GM23248 (cell line): ENCODE measurements at places on chromosomes 3 and 15. TPM values are rescaled to one million over a fixed set of nuclear protein-coding genes. Genes with fewer than 3 reads are reported as not detected.
A peak's percentile ranks its signal among the peaks of the same experiment; 100 is the strongest.

DNA sequence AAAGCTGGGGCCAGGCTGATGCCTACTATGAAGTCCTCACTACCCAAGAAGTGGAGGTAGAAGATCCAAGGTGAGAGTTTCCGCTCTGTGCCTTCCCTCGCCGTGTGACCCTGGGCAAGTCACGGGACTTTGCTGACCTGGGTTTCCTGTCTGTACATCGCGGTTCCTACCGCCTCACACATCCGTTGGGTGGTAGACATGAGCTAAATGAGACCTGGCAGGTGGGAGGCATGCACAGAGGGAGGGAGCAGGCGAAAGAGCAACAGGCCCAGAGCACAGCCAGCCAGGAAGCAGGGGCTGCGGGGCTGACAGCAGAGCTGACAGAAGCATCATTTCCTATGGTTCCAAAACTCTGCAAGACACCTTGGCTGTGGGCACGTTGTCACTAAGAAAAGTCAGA, 157.3 kb upstream of the BHLHE40 start:
- DNase-seq, result no peak
- no peaks in the 10 kb centered on the region for H3K27me3 ChIP-seq
- peaks cover 26% of the 10 kb centered on the region for H3K4me1 ChIP-seq
- no peaks in the 10 kb centered on the region for H3K36me3 ChIP-seq

GRCh38 chr15:73957785-73958184, 31.5 kb downstream of the LOXL1 start:
- H3K4me1 ChIP-seq, result peaks cover 52% of the 10 kb centered on the region
- DNase-seq, result no peak
- peak overlapping the region; percentile 70; the same call in 1 of the 2 replicates for H3K27ac ChIP-seq
- no peaks in the 10 kb centered on the region for H3K27me3 ChIP-seq

DNA sequence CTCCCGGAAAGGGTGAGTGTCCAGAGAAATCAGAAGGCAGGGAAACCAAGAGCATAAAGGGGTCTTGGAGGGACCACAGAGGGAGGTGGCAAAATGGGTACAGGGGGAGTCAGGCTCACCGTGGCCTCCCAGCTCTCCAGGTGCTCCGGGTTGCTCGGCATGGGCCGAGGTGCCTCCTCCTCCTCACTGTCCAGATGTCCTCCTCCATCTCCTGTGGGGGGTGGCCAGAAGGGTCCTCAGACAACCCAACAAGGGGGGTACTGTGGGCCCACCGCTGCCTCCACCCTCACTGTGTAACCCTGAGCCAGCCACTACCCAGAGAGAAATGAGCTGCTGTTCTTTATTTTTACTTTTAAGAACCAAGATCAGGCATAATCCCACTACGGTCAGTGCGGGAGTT, 30.4 kb upstream of the OR4F6 start:
- H3K27ac ChIP-seq, result no peak overlapping the region
- H3K27me3 ChIP-seq, result no peaks in the 10 kb centered on the region
- DNase-seq, result no peak
- H3K4me1 ChIP-seq, result no peaks in the 10 kb centered on the region
- no peak overlapping the region for H3K4me3 ChIP-seq

DNA sequence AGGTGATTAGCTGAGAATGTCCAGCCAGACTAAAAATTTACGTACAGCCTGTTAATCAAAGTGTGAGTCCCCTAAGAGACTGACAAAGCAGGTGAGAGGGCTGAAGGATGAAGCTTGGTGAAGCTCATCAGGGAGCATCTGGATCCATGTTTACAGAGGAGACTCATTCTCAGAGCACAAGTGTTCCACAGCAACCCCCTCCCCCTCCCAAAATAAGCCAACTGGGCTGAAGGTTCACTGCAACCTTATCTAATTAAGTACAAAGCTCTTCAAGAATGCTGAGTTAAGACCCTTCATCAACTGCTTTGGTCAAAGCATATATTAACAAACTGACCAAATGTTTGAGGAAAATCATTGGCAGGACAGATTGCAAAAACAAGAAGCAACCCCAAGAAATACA, 262.6 kb upstream of the ZNF385D start:
- H3K27ac ChIP-seq, result no peak overlapping the region
- H3K27me3 ChIP-seq, result no peaks in the 10 kb centered on the region
- H3K4me3 ChIP-seq, result no peak overlapping the region
- no peaks in the 10 kb centered on the region for H3K36me3 ChIP-seq
- peaks cover 13% of the 10 kb centered on the region for H3K4me1 ChIP-seq

GRCh38 chr3:64098670-64099069, 75.4 kb upstream of the PSMD6 start:
- no peak overlapping the region for H3K27ac ChIP-seq
- H3K4me3 ChIP-seq, result no peak overlapping the region
- H3K36me3 ChIP-seq, result peaks cover 27% of the 10 kb centered on the region
- peak; percentile 53 for DNase-seq

DNA sequence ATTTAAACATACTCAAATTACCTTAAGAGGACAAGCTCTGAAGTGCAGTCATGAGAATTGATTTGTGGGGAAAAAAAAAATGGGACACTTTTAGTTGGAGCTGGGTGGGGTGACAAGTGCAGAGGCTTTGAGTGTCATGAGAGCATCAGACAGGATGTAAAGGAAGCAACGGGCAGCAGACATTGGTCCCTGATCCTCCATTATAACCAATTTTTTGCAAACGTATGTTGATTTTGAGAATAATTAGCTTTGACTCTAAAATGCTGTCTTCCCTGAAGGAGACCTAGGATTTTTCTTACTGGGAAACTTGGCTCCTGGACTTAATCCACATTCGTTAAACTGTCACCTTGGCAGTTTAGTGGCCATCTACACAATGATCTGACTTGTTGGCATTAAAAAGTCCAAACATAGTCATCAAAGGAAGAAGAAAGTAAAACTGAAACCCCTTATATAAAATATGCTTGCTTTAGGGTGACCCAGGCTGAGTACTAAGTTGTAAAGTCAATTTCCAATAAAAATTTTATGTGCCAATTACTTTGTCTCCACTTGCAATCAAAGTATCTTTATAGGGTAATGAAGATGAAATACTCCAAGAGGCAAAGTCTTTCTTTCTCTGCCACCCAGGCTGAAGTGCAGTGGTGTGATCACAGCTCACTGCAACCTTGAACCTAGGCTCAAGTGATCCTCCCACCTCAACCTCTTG, 45.6 kb downstream of the BCL2L10 start:
- peaks cover 39% of the 10 kb centered on the region for H3K36me3 ChIP-seq
- no peak overlapping the region for H3K4me3 ChIP-seq
- no peaks in the 10 kb centered on the region for H3K27me3 ChIP-seq
- no peaks in the 10 kb centered on the region for H3K4me1 ChIP-seq
- DNase-seq, result no peak

DNA sequence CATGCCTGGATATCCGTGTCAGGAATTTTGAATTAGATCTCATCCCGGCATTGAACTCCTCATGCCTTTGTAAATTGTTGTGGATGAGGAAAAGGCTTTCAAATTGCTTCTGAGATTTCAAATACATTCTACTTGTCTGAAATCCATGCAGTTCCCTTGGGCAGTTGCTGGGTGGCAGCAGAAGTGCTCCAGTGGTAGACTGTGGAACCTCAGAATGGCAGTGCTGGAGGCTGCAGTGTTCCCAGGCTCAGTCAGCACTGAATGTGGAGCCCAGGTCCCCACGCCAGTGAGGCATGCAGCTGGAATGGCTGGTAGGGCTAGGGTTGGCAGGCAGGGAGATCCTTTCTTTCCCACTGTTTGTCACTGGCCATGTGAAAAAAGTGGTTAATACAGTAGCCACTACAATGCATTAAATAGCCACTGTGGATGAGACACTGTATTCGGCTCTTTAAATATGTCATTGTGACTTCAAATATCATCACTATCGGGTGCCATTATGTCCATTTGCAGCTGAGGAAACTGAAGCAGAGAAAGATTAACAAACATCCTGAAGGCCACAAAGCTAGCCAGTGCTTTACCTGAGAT, 98.6 kb downstream of the TPRG1 start:
- peaks cover 33% of the 10 kb centered on the region for H3K4me1 ChIP-seq
- no peaks in the 10 kb centered on the region for H3K36me3 ChIP-seq
- peak overlapping the region; percentile 18 for H3K27ac ChIP-seq

DNA sequence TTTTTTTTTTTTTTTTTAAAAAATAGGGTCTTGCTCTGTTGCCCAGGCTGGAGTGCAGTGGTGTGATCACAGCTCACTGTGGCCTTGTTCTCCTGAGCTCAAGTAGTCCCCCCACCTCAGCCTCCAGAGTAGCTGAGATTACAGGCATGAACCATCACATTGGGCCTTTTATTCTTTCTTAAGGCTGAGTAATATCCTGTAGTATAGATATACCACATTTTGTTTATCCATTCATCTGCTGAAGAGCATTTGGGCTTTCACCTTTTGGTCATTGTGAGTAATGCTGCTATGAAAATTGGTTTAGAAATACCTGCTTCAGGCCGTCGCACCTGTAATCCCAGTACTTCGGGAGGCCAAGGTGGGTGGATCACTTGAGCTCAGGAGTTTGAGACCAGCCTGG, 42.6 kb downstream of the PAQR5 start:
- H3K4me3 ChIP-seq, result no peak overlapping the region
- H3K27me3 ChIP-seq, result no peaks in the 10 kb centered on the region
- H3K36me3 ChIP-seq, result no peaks in the 10 kb centered on the region
- H3K4me1 ChIP-seq, result peaks cover 13% of the 10 kb centered on the region; the same call in 1 of the 2 replicates
- DNase-seq, result no peak

DNA sequence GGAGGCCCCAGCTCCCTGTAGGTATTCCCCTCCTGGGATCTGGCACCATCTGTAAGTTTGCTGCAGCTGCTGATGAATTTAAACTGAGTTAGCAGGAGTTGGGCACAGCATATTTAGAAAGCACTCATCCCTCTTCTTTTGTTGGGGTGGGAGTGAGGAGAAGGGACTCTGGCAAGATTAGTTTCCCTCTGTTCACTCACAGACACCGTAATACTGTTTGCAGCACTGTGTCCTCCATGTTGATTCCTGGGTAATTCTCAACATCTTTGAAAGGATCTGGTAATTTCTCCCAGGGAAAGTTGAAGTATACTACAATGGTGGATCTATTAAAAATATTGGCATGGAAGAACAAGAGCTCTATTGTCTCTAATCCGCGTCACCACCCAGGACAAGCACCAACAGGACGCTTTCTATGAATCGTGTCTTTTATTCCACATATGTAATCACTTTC, 173.3 kb downstream of the RBMS3 start:
- H3K27ac ChIP-seq, result no peak overlapping the region
- no peak overlapping the region for H3K4me3 ChIP-seq
- no peaks in the 10 kb centered on the region for H3K4me1 ChIP-seq
- no peaks in the 10 kb centered on the region for H3K27me3 ChIP-seq
- H3K36me3 ChIP-seq, result no peaks in the 10 kb centered on the region; the same call in 1 of the 2 replicates

DNA sequence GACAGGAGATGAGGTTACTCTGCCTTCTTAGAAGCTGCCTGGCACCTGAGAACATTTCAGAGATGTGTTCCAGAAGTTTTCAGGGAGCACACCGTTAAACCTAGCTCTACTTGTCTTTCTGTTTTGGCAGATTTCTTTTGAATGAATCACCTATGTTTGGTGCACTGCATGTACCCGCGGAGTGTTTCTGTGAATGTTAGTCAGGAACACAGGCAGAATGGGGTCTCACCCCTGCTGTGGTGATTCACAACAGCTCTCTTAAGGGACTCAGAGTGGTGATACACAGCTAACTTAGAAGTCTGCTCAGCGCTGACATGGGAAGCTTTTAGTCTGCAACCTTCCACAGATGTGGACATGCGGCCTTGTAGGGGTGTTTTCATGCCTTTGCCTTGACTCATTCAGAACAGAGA, 24.0 kb downstream of the TSEN2 start:
- H3K4me3 ChIP-seq, result peak overlapping the region; percentile 54
- H3K27me3 ChIP-seq, result no peaks in the 10 kb centered on the region
- 0 out of 2 replicates have a peak, but pooled peaks cover 7% of the 10 kb centered on the region for H3K36me3 ChIP-seq
- peak overlapping the region; percentile 86 for H3K27ac ChIP-seq
- peak; percentile 98 for DNase-seq
- H3K4me1 ChIP-seq, result peaks cover 19% of the 10 kb centered on the region

DNA sequence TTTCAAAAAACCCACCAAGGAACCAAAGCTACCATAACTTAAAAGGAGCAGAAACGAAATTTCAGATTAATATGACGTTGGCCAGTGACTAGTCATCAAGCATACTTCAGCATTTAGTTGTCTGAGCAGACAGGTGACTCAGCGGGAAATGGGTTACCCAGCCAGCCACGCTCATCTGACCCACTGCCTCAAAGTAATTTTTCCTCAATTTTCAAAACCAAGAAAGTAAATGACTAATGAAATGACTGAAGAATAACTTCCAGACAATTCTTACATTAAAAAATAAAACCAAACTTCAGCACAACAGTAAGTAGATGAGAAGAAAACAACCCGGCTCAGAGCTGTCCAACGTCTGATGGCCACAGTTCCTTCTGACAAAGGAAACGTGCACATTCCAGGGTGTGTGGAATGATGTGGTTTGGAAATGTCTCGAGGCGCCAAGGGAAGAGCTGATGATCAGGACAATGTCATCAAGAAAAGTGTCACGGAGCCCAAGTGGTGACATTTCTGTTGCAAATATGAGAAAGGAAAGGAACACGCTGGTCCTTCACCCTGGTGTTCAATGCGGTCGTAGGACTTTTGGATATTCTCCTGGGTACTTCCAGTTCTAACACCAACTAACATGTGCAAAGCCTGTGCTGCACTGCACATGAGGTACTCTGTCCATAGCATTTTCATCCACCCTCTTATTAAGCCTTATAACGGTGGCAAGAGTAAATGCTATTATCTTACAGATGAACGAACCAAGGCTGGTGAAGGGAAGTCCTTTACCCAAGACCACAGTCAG, 79.1 kb downstream of the FOXP1 start:
- no peaks in the 10 kb centered on the region for H3K27me3 ChIP-seq
- H3K27ac ChIP-seq, result peak overlapping the region; percentile 96
- peak; percentile 98 for DNase-seq

GRCh38 chr3:12141350-12141749, 17.4 kb downstream of the TIMP4 start:
- no peak overlapping the region for H3K4me3 ChIP-seq
- peaks cover 12% of the 10 kb centered on the region for H3K4me1 ChIP-seq
- no peak for DNase-seq
- H3K27me3 ChIP-seq, result no peaks in the 10 kb centered on the region

- H3K36me3 ChIP-seq, result no peaks in the 10 kb centered on the region
- no peak for DNase-seq
- H3K27ac ChIP-seq, result no peak overlapping the region
- H3K4me1 ChIP-seq, result no peaks in the 10 kb centered on the region
- H3K4me3 ChIP-seq, result no peak overlapping the region
These were observed 35.0 kb upstream of the LRRC3B start for GRCh38 chr3:26587571-26587970.

- H3K4me1 ChIP-seq, result peaks cover 6% of the 10 kb centered on the region
- no peaks in the 10 kb centered on the region for H3K36me3 ChIP-seq
- DNase-seq, result no peak
- no peak overlapping the region for H3K27ac ChIP-seq
- no peak overlapping the region for H3K4me3 ChIP-seq
These were observed 252.3 kb upstream of the CHRM5 start for GRCh38 chr15:33716025-33716424.

- H3K4me3 ChIP-seq, result no peak overlapping the region
- H3K4me1 ChIP-seq, result peaks cover 35% of the 10 kb centered on the region
- no peaks in the 10 kb centered on the region for H3K36me3 ChIP-seq
- no peaks in the 10 kb centered on the region for H3K27me3 ChIP-seq
- H3K27ac ChIP-seq, result no peak overlapping the region
These were observed 61.0 kb downstream of the LRIG1 start for GRCh38 chr3:66439666-66440344.

The C2CD4B gene
- not detected in 2 replicates for total RNA-seq

The NAA80 gene
- 7.8 and 10.2 TPM in 2 replicates for total RNA-seq

The NCBP2 gene
- 75.3 and 81.9 TPM in 2 replicates for total RNA-seq

The DPH3 gene
- 27.1 and 27.3 TPM in 2 replicates for total RNA-seq

The CORO2B gene
- total RNA-seq, result 7.6 and 7.7 TPM in 2 replicates

The ST8SIA2 gene
- not detected in 2 replicates for total RNA-seq
